ENCODE measurements at places on chromosomes 11 and 22.

DNA sequence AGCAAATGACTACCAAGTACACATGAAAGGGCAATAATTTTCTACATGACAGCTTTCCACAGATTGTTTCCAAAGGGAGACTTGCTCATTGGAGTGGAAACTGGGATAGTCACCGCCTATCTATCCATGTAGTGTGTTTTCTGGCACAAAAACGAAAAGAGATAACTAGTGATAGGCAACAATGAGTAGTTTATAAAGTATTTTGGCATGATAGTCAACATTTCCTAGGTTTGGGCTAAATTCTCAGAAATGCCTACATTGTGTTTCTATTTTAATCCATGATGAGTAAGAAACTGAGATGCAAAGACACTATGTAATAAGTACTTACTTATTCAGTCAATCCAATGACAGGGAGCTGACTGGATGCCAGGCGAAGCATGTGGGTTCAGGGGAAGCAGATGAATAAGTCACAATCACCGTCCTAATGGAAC, 1129.1 kb downstream of the DLG2 start:
- DNase-seq = no peak

GRCh38 chr11:46498179-46498578, 95.6 kb downstream of the AMBRA1 start:
- no peak for DNase-seq

DNA sequence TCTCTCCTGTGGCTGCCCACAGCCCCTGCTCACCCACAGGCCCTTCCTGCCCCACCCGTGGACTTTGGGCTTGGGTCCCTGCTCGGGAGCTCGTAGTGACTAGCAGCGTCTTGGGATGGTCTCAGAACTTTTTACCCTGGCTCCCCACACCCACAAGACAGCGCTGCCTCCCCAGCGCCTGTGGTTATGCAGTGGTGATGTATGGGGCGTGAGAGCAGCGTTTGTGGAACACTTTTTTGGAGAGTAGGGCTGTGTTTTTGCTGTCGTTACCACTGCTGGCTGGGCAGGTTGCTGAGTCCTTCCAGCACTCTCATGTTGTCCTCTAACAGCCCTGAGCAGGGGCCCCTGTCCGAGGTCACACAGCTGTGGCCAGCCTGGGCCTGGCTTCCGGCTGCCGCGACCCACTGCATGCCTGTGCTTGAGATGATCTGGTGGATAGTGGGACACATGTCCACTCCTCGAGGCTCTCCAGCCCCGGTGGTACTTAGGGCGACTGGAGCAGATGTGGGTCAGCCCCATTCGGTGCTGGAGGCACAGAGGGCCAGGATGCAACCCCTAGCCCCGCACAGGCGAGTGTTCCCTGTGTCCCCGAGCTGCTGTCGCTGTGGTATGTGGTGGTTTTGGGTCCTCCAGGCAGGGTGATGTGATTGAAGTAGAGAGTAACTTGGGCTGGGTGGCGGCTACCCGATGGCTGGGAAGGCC, 7.1 kb upstream of the GRAMD4 start:
- DNase-seq = no peak

- no peak for DNase-seq
Observed at GRCh38 chr11:105573091-105573490, 36.8 kb upstream of the GRIA4 start.

- DNase-seq = no peak
Observed at GRCh38 chr22:37734964-37735451, 38.2 kb downstream of the TRIOBP start.

GRCh38 chr11:106670069-106670468, 348.2 kb downstream of the GUCY1A2 start:
- DNase-seq = no peak

DNA sequence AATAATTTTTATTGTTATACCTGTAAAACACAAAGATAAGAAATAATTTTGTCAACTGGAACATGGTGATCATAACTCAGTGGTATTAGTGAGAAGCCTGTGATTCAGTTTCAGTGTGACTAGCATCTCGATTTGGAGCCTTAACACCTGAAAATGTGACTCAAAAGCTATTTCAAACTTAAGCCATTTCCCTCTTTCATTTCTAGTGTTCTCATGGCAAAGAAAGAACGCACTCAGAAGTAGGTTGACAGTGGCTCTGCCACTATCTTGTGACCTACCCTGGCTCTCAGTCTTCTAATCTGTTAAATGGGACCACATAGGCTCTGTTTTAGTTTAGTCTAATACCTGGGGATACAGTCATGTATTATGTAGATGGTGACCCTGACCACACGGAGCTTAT, 62.7 kb downstream of the ISX start:
- DNase-seq = no peak

DNA sequence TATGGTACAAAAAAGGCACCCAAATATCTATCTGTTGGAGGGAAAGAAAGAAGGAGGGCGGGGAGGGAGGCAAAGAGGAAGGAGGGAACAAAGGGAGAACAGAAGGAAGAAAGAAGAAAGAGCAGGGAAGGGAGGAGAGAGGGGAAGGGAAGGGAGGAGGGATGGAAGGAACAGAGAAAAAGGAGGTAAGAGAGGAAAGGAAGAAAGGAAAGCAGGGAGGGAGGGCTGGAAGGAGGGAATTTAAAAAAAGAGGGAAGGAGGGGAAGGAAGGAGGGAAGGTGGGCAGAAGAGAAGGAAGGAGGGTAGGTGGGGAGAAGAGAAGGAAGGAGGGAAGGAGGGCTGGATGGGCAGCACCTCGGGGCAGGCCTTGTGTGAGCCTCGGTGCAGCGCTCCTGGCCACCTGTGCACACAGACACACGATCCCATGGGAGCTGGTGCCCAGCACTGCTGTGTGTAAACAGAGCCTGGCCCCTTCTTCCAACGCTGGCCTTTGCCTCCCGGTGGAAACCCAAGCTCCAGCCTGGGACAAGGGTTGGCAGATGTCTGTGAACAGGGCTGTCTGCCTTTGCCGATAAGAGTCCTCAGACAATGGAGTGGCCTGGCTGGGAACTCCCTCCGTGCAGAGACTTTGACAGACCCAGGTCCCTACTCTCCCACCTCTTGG, 23.2 kb downstream of the SMIM38 start:
- DNase-seq = no peak

GRCh38 chr11:104956528-104956927, 11.8 kb downstream of the CASP4 start:
- no peak for DNase-seq

DNA sequence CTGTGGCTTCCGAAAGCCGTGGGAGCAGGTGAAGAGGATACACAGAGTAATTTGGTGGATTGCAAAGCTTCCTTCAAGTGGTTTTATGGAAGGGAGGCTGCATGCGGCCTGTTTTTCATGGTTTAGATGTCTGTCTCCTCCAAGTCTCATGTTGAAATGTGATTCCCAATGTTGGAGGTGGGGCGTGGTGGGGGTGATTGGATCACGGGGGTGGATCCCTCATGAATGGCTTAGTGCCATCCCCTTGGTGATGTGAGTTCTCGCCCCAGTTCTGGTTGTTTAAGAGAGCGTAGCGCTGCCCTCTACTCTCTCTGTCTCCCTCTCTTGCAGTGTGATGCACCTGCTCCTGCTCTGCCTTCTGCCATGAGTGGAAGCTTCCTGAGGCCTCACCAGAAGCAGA, 247.8 kb upstream of the B3GAT1 start:
- no peak for DNase-seq

DNA sequence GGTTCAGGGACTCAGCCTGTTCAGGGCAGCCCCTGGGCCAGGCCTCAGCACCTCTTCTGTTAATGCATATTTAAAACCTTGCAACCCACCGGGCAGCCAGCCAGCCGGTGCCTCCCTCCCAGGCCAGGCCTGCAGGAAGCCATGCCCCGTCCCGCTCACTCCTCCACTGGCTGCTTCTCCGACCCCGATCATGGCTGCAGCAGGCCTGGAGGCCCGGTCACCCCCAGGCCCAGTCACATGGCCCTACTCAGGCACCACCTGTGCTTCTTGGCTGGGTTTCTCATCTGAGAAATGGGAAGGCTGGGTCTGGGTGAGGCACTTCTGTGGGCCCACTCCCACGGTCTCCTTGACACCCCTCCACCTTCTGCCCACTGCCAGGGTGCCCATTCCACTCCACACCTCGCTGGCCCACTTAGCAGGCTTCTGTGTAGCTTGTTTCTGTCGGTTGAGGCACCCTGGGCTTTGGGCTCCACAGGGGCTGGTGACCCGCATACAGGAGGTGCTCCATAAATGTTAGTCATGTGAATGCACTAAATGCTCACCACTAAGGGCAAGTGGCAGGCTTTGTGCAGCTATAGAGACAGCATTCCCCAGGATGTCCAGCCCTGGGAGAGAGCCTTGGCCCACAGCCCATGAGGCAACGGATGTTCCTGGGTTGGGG, 11.4 kb downstream of the RTN4R start:
- no peak for DNase-seq

DNA sequence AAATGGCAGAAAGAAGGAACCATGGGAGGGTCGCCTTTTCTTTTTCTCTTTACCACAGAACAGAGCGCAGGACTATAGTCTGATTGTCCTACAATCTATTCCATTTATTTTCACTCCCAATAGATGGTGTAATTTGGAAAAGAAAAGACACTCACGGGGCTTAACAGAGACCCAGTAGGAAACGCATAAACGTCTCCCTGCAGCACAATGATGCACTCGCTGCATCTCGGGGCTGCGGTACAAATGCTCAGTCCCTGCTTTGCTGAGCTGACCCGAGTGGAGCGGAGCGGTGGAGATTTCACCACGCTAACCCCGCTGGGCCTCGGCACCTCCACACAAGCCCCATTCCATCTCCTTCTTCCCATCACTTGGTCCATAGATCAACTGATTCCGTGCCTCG, 1.5 kb downstream of the FEZ1 start:
- no peak for DNase-seq

DNA sequence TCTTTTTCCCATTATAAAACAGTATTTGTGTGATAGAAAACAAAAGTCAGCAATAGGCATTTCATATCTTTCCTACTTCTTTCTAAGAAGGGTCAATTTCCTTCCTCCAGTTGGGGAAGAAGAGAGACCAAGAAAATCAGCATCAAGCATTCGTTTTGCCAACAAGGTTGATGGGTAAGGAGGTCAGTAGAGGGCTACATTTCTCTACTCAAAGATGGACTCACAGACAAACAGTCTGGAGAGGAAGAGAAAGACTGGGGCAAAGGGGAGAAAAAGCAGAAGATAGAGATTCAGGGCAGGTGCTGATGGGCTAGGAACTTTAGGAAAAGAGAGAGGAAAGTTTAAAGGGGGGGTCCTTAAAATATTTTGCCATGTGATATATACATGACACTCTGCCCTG, 8.6 kb upstream of the MTNR1B start:
- DNase-seq = no peak

GRCh38 chr11:104105155-104105554, 58.8 kb downstream of the PDGFD start:
- DNase-seq = no peak

DNA sequence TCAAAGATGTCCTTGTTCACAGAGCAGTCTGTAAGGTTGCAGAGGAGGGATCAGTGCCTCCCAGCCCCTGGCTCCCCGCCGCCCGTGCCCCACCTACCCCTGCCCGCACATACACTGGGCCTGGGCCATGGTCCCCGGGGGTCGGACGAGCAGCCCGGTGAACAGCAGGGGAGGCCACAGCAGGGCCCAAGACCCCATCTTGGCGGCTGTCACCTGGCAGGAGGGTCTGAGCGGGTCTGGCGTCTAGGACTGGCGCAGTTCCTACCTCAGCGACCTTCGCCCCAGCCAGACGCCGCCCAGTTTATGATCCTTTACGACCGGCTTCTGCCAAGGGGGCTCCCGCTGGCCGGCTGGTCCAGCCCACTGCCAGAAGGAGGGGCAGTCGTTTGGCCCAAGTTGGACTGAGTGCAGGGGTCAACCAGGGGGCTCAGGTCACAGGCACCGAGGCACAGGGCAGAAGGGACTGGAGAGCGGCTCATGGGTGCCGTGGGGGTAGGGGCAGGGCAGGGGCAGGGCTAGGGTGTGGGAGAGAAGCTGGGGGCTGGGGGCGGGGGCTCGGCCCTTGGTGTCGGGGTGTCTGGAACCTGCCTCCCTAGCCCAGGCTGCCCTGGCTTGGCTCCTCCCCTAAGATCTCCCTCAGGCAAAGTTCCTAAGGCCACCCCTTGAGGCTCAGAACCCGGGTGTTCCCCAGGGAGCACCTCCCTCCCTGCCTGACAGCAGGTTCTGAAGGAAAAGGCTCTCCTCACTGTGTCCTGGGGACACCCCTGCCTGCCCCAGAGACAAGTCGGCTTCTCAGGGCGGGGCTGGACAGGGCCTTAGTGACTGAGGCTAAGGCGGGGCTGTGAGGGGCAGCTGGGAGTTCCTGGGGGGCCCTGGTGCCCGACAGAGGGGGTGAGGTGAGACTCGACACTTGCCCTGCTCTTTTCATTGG, at the start of gene CDHR5:
Gene CDHR5, minus strand, starts transcription at position 251 of the 931 bp plus-strand sequence. Its CDS starts 53 bp downstream, at position 198.
- DNase-seq = no peak

GRCh38 chr11:17293311-17293710, 16.8 kb downstream of the NUCB2 start:
- DNase-seq = no peak

DNA sequence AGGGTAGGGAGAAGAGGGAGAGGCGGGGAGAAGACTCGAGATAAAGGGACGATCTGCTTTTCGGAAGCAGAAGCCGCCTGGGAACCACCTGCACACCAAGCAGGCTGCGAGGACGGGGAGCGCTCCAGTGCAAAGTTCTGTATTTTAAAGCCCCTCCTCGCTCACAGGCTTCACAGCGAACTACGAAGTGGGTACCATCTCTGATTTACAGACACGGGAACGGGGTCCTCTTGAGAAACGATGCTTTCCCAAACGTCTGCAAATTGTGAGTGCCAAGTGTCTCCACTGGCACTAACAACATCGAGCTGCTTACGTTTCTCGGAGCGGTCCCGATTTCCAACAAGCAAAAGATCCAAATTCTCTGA, 700 bp upstream of the STX3 start:
- DNase-seq = no peak

Measured in left renal cortex interstitium (tissue), 4 donors.